ENCODE measurements at places on chromosomes 2 and 18.

- no peaks in the 10 kb centered on the region for H3K4me1 ChIP-seq
- no peak overlapping the region for H3K4me3 ChIP-seq
- no peak for DNase-seq
- no peak overlapping the region for H3K27ac ChIP-seq
These were observed 961.3 kb downstream of the SOCS6 start for GRCh38 chr18:71250191-71250590.

GRCh38 chr2:54871457-54872107 is 148.1 kb downstream of the EML6 start:
- H3K27me3 ChIP-seq: no peaks in the 10 kb centered on the region
- no peaks in the 10 kb centered on the region for H3K4me1 ChIP-seq
- no peaks in the 10 kb centered on the region for H3K36me3 ChIP-seq
- no peak overlapping the region for H3K4me3 ChIP-seq

DNA sequence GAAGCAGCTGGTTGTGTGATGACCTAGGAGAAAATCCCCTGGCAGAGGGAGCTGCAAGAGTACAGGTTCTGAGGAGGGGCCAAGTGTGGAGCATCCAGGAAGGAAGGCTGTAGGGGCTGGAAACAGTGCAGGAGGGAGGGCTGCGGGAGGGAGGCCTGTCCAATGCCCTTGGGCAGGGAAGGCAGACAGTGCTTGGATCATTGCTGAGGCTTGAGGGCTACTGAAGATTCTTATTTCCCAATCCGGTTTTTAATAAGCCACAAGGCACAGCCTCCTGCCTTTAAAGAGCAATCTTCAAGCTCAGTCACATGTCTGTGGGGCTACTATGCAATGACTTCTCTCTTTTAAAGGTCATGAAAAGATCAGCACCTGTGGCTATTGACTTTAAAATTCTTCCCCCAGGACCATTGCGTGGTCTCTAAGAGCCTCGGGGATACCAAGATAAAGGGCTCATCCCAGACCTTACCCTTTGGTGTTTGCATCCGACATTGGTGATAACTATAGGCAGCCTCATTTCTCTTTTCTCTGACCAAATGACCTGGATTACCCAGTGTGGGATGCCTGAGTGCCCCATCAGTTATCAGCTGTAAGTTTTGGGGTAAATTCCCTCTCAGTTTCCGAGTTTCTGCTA is 149.6 kb downstream of the DOCK10 start:
- no peak overlapping the region for H3K27ac ChIP-seq
- peaks cover 12% of the 10 kb centered on the region for H3K4me1 ChIP-seq
- H3K4me3 ChIP-seq: no peak overlapping the region
- H3K36me3 ChIP-seq: no peaks in the 10 kb centered on the region
- no peak for DNase-seq
- no peaks in the 10 kb centered on the region for H3K27me3 ChIP-seq

GRCh38 chr2:219439506-219439905 is 4.9 kb downstream of the SPEG start:
- no peaks in the 10 kb centered on the region for H3K36me3 ChIP-seq
- peaks cover 54% of the 10 kb centered on the region for H3K4me1 ChIP-seq
- H3K4me3 ChIP-seq: no peak overlapping the region
- peaks cover 9% of the 10 kb centered on the region for H3K27me3 ChIP-seq
- H3K27ac ChIP-seq: peak overlapping the region; percentile 90

- no peaks in the 10 kb centered on the region for H3K36me3 ChIP-seq
- H3K27ac ChIP-seq: no peak overlapping the region
- no peak overlapping the region for H3K4me3 ChIP-seq
- no peaks in the 10 kb centered on the region for H3K4me1 ChIP-seq
These were observed 122.3 kb upstream of the KYNU start for GRCh38 chr2:142755191-142755590.

GRCh38 chr2:217740178-217740577 is 262.6 kb downstream of the TNS1 start:
- H3K36me3 ChIP-seq: no peaks in the 10 kb centered on the region
- no peaks in the 10 kb centered on the region for H3K27me3 ChIP-seq
- H3K4me3 ChIP-seq: no peak overlapping the region

GRCh38 chr2:74766780-74767179 is 67.1 kb upstream of the HK2 start:
- no peaks in the 10 kb centered on the region for H3K4me1 ChIP-seq
- H3K27ac ChIP-seq: no peak overlapping the region
- DNase-seq: no peak
- no peak overlapping the region for H3K4me3 ChIP-seq
- H3K36me3 ChIP-seq: no peaks in the 10 kb centered on the region
- no peaks in the 10 kb centered on the region for H3K27me3 ChIP-seq

GRCh38 chr2:43415592-43415991 is 180.2 kb downstream of the THADA start:
- no peaks in the 10 kb centered on the region for H3K36me3 ChIP-seq
- H3K4me3 ChIP-seq: no peak overlapping the region
- no peak for DNase-seq
- peak overlapping the region; percentile 69 for H3K27ac ChIP-seq
- H3K27me3 ChIP-seq: no peaks in the 10 kb centered on the region

- H3K4me3 ChIP-seq: no peak overlapping the region
- no peak overlapping the region for H3K27ac ChIP-seq
- no peaks in the 10 kb centered on the region for H3K27me3 ChIP-seq
- no peak for DNase-seq
These were observed 911.2 kb upstream of the PIK3C3 start for GRCh38 chr18:41043876-41044275.

GRCh38 chr2:8134473-8134932 is 547.4 kb upstream of the ID2 start:
- DNase-seq: no peak
- H3K27ac ChIP-seq: no peak overlapping the region
- H3K4me3 ChIP-seq: no peak overlapping the region

GRCh38 chr2:54558188-54559005 is 102.3 kb downstream of the SPTBN1 start:
- DNase-seq: peak; percentile 15
- peak overlapping the region; percentile 54 for H3K4me3 ChIP-seq
- H3K4me1 ChIP-seq: peaks cover 12% of the 10 kb centered on the region
- H3K36me3 ChIP-seq: no peaks in the 10 kb centered on the region
- no peaks in the 10 kb centered on the region for H3K27me3 ChIP-seq
- peak overlapping the region; percentile 98 for H3K27ac ChIP-seq

DNA sequence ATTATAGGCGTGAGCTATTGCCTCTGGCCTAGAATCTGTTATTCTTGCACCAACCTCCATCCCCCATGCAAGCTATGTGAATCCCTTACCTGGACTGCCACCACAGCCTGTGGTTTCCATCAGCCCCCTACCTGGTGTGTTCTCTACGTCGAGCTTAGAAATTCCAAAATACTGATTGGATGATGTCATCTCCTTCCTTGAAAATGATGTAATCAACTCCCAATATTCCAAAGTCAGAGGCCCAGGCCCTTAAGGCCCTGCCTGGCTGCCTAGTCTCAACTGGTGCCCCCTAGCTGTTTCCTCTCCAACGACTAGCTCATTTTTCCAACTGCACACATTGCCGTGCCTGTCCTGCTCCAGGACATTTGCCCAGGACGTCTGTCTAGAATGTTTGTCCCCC is 41.3 kb upstream of the GBX2 start:
- H3K27me3 ChIP-seq: no peaks in the 10 kb centered on the region
- no peaks in the 10 kb centered on the region for H3K36me3 ChIP-seq
- H3K4me1 ChIP-seq: no peaks in the 10 kb centered on the region
- no peak overlapping the region for H3K4me3 ChIP-seq

DNA sequence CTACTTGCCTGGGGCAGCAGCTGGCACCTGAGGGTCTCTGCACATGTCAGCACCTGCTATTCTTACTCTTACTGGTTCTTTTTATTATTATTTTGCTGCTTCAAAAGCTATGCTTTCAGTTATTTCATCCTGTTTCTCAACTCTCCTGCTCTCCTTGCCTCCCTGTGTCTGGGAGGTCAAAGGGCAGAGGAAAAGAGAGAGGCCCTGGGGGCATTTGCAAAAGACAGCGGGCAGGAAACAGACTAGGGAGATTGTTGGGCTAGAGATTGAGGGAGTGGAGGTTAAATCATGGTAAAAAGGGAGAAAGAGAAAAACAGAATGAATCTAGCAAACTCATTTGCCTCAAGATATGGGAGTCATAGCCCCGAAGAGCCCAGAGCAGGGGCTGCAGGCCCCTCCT is 21.1 kb upstream of the RPL31 start:
- no peaks in the 10 kb centered on the region for H3K4me1 ChIP-seq
- H3K27me3 ChIP-seq: no peaks in the 10 kb centered on the region
- H3K4me3 ChIP-seq: no peak overlapping the region
- no peaks in the 10 kb centered on the region for H3K36me3 ChIP-seq
- no peak for DNase-seq

DNA sequence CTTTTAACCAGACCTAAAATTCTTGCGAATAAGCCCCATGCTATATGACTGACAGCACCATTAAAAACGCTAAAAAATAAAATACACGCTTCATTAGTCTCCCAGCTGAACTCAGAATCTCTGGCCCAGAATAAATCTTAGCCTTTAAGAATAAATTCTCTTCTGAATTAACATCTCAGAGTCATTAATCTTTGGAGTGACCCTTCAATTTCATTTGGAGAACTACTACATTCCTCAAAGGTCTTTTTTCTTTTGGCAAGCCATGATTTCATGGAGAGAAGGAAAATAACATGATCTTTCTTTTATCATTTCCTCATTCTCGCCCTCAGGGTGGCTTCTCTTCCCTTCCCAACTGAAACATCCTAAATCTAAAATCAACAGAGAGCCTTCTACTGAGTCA is 259.0 kb downstream of the AFF3 start:
- no peaks in the 10 kb centered on the region for H3K27me3 ChIP-seq
- no peak for DNase-seq
- no peak overlapping the region for H3K4me3 ChIP-seq
- H3K36me3 ChIP-seq: no peaks in the 10 kb centered on the region

GRCh38 chr2:112997151-112997550 is 8.1 kb upstream of the IL36A start:
- H3K4me1 ChIP-seq: no peaks in the 10 kb centered on the region
- H3K27me3 ChIP-seq: no peaks in the 10 kb centered on the region
- no peak for DNase-seq
- H3K36me3 ChIP-seq: no peaks in the 10 kb centered on the region

DNA sequence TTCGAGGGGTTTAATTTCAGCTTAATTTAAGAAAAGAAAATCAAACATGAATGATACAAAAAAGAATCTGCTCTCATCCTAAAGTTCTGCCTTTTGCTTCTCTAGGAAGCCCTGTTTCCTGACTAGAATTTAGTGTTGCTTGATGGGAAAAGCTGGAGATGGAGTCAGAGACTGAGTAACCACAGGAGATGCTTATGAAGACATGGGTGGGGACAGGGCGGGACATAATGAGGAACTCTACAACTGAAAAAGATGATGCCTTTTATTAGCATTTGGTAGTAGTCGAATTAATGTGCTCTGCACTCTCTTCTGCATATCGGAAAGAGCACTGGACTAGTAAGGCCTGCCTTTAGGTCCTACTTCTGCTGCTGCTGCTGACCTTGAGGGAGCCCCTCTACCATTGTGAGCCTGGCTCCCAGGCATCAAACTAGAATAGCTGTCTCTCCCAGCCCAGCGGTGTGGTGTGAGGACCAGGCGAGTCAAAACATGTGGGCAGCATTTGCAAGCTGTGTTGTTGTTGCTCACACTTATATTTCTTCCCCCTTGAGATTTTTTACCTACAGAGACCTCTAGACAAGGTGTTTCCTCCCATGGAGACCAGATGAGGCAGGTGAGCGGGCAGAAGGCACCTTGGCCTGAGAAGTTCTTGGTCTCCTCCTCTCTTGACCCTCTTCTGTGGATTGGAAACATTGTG is 61.5 kb downstream of the INPP4A start:
- no peak overlapping the region for H3K4me3 ChIP-seq
- H3K27ac ChIP-seq: peak overlapping the region; percentile 66
- no peak for DNase-seq
- no peaks in the 10 kb centered on the region for H3K27me3 ChIP-seq

- no peaks in the 10 kb centered on the region for H3K36me3 ChIP-seq
- H3K4me3 ChIP-seq: no peak overlapping the region
- DNase-seq: no peak
These were observed 77.9 kb upstream of the SATB2 start for GRCh38 chr2:199535445-199536177.

GRCh38 chr2:8478471-8478793 is 203.4 kb upstream of the ID2 start:
- H3K4me3 ChIP-seq: no peak overlapping the region
- no peaks in the 10 kb centered on the region for H3K27me3 ChIP-seq
- DNase-seq: no peak
- no peaks in the 10 kb centered on the region for H3K36me3 ChIP-seq
- H3K4me1 ChIP-seq: peaks cover 3% of the 10 kb centered on the region

DNA sequence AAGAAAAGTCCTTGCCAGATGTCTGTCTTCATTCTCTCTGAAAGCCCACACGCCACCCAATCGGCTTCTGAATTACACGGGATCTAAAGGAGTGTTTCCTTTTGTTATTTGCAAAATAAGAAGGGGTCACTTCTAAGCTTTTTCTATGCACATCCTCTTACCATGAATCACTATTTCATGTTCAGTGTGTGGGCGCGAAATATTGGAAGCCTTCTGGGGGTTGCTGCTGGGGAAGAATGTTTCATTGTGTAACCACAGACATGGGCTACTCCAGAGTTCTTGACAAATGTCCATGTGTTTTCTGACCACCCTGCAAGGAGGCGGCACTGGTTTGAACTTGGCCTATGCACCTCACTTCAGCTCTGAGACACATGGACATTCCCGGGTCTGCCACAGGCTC is 133.6 kb upstream of the APCDD1 start:
- no peak overlapping the region for H3K27ac ChIP-seq
- H3K27me3 ChIP-seq: no peaks in the 10 kb centered on the region
- H3K4me1 ChIP-seq: no peaks in the 10 kb centered on the region
- DNase-seq: no peak
- H3K4me3 ChIP-seq: no peak overlapping the region

GRCh38 chr2:9201185-9201891 is 5.3 kb upstream of the ASAP2 start:
- H3K27ac ChIP-seq: no peak overlapping the region
- no peak overlapping the region for H3K4me3 ChIP-seq
- H3K27me3 ChIP-seq: peaks cover 14% of the 10 kb centered on the region
- DNase-seq: no peak
- H3K4me1 ChIP-seq: peaks cover 15% of the 10 kb centered on the region

DNA sequence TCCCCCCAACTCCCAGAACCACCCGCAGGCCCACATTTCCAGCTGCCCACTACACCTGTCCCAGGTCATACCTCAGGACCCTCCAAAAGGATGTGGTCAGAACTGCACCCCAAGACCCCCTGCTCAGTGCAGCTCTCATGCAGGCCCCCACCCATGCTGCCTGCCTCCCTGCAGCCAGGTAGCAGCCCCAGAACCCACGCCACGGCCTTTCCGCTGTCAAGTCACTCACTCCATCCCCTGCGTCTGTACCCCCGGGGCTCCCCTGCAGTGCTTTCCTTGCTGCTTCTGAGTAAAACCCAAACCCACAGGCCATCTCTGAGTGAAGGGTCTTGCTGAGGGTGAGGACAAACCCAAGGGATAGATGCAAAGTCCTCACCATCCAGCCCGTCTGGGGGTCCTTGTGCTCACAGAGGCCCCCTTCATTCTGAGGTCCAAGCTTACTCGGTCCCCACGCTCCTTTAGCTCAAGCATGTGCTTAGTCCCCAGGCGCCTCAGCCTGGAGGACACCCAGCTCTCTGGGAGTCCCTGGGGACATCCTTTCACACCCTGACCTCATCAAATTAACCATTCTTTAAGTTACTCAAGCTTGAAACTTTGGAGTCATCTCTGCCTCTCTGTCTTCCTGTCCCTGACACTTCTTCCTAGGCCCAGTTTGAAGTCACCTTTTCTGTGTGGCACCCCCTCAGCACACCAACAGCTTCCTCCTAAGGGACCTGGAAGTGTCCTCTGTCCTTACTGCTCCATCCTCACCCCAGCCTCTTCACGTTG is 130.1 kb downstream of the SMAD7 start:
- H3K4me1 ChIP-seq: peaks cover 16% of the 10 kb centered on the region
- DNase-seq: no peak
- H3K4me3 ChIP-seq: no peak overlapping the region
- no peaks in the 10 kb centered on the region for H3K27me3 ChIP-seq

- DNase-seq: no peak
- peaks cover 20% of the 10 kb centered on the region for H3K4me1 ChIP-seq
- peaks cover 100% of the 10 kb centered on the region for H3K36me3 ChIP-seq
- peak overlapping the region; percentile 47 for H3K27ac ChIP-seq
- H3K4me3 ChIP-seq: no peak overlapping the region
These were observed 18.8 kb downstream of the TUBB6 start for GRCh38 chr18:12326711-12327460.

Data from esophagus squamous epithelium (tissue), 5 donors.